Cerebellar nuclear complex (tissue), 1 donor: ENCODE measurements at places on chromosomes 11 and 22.

- DNase-seq = no peak
These were observed 89.8 kb downstream of the FBXO7 start for GRCh38 chr22:32564170-32565001.

- no peak for DNase-seq
These were observed 77.4 kb downstream of the PICALM start for GRCh38 chr11:85991508-85991907.

DNA sequence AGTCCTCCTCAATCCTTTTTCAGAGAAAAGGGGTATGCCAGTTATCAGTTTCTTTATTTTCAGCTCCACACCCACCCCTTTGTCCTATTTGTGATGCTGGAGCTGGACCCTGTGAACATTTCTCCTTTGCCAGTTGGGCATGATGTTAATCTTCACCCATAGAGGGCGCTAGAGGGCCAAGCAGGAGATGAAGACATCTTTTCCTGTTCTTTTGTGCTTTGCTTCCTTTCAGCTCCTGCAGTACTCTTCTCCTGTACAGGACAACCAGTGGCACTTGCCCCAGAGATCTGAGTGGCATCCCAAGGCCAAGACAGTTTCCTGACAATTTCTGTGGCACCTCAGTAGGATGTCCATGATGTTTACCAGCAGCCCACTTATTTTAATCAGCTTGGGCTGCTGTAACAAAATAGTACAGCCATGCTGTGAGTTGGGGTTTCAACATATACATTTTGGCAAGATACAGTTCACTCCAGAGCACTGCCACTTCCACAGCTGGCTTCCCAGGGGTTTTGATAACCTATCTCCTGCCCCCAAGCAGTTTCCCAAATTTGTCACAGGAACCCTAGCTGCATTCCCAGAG, 4.6 kb downstream of the SAA2 start:
- no peak for DNase-seq

DNA sequence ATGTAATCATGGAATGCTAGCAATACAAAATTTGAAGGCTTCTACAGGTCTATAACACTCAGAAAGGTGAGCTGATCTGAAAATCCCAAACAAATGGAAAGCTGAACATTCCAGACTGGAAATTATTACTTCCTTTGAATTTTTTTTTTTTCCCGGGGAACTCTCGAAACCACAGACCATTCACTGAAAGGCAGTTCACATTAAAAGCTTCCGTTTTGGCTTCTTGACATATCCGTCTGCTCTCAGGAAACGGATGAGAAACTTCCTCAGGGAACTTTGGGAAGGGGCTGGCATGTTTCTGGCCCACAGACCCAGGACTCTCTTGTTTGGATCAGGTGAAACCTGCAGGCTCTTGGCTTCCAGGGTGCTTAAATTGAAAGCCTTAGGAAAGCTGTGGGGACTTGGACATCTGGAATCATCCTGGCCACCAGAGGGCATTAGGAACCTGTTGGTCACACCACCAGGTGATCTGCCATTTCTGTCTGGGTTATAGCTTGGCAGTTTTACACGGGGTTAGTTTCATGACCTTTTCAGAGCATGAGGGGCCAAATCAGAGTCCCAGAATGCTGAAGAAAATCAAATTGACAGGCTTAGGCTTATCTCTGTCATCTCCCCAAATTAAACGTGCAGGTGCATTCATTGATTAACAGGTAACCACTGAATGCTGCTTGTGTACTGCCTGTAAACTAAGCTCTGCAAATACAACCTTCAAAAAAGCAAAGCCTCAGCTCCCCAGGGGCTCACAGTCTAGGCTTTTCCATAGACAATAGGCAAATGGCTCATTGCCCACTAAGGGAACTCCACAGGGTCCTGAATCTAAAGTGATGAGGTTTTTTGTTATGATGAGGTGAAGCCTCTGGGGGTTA, 22.7 kb upstream of the GRAMD1B start:
- DNase-seq = no peak

DNA sequence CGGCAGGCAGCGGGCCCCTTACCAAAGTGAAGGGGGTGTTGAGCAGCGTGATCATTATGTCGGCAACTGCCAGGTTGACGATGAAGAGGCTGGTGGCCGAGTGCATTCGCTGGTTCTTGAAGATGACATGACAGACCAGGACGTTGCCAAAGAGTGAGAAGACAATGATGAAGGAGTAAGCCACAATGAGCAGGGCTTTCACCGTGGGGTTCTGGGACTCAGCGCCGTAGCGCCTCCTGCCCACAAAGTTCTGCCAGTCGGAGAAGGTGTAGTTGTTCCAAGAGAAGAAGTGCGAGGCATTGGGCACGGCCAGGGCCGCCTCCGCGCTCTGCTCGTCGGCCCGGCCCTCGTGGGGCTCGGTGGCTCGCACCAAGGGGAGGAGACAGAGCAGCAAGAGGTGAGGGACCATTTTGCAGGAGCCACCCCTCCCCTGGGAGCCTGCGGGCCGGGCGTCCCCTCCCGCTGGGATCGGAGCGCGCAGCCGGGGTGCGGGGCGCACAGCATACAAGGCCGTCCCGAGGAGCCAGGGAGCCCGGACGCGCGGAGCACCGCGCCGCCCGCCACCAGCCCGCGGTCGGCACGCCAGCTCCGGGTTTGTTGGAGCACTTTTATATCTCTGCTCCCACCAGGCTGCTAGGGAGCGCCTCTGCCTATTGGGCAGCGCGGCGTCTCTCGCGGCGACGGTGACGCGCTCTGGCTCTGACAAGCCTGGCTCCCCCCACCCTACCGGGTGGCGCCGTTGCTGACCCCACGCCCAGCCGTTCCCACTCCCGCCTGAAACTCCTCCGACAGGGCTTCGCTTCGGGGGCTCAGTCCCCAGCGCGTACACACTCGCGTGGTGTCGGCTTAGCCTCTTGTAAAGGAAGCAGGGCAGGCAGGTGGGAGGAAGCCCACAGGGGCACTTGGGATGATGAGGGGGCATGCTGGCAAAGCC, at the start of gene GPR83:
Gene GPR83, minus strand, starts transcription at position 581 of the 934 bp plus-strand sequence. Its CDS starts 172 bp downstream, at position 409.
- DNase-seq = no peak

- peak; percentile 83 for DNase-seq
These were observed 122.6 kb downstream of the APOL5 start for GRCh38 chr22:35840302-35840739.

GRCh38 chr11:119476666-119477331, 53.8 kb upstream of the THY1 start:
- DNase-seq = no peak
